Fibroblast of skin of right quadriceps (primary cell): ENCODE measurements at places on chromosomes 1 and 21.

DNA sequence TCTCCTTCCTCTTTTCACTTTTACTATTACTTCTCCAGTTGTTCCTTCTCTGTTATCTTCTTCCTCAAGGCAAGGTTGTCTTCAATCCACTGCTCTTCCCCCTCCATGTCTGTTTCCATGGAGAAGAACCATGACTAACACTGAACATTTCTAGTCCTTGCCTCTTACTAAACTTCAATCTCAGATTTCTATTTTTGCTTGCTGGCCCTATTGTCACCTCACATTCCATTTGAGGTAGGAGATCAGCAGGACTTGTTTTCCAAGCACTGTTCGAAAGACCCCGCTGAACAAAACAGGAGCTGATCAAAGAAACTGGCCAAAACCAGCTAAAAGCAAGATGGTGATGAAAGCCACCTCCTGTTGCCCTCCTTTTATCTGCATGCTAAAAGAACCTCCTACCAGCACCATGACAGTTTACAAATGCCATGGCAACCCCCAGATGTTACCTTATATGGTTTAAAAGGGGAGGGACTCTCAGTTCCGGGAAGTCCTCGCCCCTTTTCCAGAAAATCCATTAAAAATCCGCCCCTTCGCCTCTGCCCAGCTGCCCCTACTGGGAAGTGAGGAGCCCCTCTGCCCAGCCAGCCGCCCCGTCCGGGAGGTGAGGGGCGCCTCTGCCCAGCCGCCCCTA is 22.6 kb downstream of the GON4L start:
- peak; percentile 60 for DNase-seq

DNA sequence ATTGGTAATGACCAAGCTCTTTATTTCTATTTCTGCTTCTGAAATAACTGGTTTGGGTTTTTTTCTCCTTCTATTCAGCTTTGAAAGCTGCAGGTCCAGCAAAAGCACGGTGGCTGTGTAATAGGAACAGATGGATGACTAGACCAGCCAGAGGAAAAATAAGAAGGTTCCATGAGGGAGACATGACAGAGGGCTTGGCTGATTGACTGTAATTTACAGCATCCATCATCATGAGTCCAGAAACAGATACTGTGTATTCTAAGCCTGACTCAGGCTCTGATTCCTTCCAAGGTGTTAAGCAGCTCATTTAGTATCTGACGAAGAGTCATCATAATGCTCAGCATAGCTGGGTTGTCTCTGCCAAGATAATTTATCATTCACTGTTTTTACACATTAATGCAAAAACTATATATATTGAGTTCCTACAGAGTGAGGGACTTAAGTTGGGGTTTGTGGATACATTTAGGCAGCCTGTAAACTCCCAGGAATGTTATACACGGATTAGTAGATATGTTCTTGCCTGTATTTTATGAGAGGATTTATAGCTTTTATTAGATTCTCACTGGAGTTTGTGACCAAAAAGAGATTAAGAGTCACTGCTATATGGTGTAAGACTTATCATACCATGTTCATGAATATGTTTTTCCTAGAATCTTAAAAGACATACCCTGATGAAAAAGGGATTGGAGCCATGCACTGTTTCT is 72.6 kb downstream of the SGIP1 start:
- DNase-seq, result peak; percentile 74

- DNase-seq, result no peak
Measured at GRCh38 chr1:73604739-73605138, 593.2 kb downstream of the LRRIQ3 start.

DNA sequence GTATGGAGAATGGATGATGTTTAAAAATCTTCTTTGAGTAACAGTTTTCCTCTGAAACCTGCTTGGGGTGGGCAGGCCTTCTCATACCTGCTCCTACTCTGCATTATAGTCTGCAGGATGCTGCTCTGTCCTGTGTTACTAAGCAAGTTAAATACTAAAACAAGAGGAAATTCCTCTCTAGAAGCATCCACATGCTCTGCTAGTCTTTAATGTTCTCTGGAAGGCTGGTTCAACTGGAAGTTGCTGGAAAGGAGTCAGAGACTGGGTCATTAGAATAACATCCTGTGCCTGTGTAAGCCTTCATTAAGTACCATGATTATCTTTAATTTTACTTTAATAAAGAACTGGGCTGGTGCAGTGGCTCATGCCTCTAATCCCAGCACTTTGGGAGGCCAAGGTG is 5.8 kb downstream of the SELP start:
- no peak for DNase-seq

GRCh38 chr1:59355361-59355760 is 58.5 kb downstream of the FGGY start:
- no peak for DNase-seq

DNA sequence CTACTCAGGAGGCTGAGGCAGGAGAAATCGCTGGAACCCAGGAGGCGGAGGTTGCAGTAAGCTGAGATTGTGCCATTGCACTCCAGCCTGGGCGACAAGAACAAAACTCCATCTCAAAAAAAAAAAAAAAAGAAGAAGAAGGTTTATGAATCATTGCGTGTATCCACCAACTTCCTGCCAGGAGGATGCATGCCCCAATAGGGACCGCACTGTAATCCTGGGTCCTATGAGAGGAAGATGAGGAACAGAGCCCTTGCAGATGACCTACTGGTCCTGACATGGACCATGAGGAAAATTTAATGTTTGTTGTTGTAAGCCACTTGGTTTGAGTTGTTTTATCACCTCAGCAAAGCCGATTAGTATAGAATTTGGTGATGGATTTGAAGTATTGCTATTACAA is 56.7 kb downstream of the PTGS2 start:
- DNase-seq, result no peak

GRCh38 chr1:169802888-169803287 is 8.2 kb upstream of the METTL18 start:
- no peak for DNase-seq

- DNase-seq, result no peak
Measured at GRCh38 chr1:234532503-234532922, 53.5 kb upstream of the TARBP1 start.

GRCh38 chr1:45913731-45914501 is 110.5 kb downstream of the MAST2 start:
- no peak for DNase-seq
